ENCODE measurements at places on chromosomes 11 and 22.

DNA sequence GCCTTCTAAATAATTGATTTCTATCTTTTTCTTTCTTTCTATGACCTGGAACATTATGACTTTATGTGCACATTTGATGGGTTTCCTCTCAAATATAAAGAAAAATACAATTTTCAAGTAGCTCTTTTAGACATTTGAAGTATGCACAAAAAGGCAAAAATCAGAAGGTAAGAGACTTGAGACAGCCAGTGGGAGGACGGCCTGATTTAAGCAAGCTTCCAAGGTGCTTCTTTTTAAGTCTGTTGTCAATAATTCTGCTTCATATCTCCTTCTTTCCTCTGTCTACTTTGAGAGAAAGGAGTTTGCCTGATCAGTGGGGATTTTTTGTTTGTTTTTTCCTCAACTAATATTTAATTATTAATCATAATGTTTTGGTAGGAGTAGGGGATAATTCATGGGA is 188.2 kb upstream of the ARHGAP20 start:
- no peak overlapping the region for H3K4me3 ChIP-seq
- peaks cover 3% of the 10 kb centered on the region for H3K4me1 ChIP-seq
- no peaks in the 10 kb centered on the region for H3K36me3 ChIP-seq
- no peaks in the 10 kb centered on the region for H3K27me3 ChIP-seq

GRCh38 chr11:62922653-62923431 is 1.7 kb upstream of the CHRM1 start:
- H3K27ac ChIP-seq: no peak overlapping the region
- DNase-seq: peak; percentile 44
- no peak overlapping the region for H3K4me3 ChIP-seq
- no peaks in the 10 kb centered on the region for H3K36me3 ChIP-seq
- peaks cover 7% of the 10 kb centered on the region for H3K4me1 ChIP-seq
- H3K27me3 ChIP-seq: peaks cover 64% of the 10 kb centered on the region

DNA sequence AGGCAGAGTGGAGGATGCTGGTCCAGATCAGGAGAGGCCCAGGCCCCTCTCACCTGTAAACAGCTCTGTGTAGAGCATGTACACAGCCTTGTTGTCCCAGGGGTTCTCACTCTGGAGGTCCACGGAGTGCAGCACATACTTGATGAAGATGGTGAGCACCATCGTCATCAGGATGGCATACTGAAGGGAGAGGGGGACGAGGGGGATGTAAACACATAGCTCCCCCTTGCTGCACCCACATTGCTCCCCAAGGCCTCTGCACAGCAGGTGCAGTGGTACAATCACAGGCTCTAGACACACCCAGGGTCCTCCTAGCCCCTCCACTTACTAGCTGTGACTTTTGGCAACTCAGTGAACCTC is 2.9 kb downstream of the SYVN1 start:
- no peaks in the 10 kb centered on the region for H3K27me3 ChIP-seq
- H3K36me3 ChIP-seq: peaks cover 3% of the 10 kb centered on the region
- DNase-seq: no peak
- H3K27ac ChIP-seq: no peak overlapping the region

- no peaks in the 10 kb centered on the region for H3K36me3 ChIP-seq
- DNase-seq: no peak
- H3K4me3 ChIP-seq: no peak overlapping the region
- no peaks in the 10 kb centered on the region for H3K27me3 ChIP-seq
- no peak overlapping the region for H3K27ac ChIP-seq
- peaks cover 21% of the 10 kb centered on the region for H3K4me1 ChIP-seq
Observed at GRCh38 chr11:129247135-129247534, 55.0 kb upstream of the ARHGAP32 start.

Measured in psoas muscle (tissue), 8 donors.